ENCODE measurements at places on chromosomes 16 and 17. TPM values are rescaled to one million over a fixed set of nuclear protein-coding genes. Genes with fewer than 3 reads are reported as not detected.

- DNase-seq, result no peak
These were observed 21.4 kb upstream of the C17orf113 start for GRCh38 chr17:42071810-42072209.

AANAT gene
- polyA plus RNA-seq, result not detected

DNA sequence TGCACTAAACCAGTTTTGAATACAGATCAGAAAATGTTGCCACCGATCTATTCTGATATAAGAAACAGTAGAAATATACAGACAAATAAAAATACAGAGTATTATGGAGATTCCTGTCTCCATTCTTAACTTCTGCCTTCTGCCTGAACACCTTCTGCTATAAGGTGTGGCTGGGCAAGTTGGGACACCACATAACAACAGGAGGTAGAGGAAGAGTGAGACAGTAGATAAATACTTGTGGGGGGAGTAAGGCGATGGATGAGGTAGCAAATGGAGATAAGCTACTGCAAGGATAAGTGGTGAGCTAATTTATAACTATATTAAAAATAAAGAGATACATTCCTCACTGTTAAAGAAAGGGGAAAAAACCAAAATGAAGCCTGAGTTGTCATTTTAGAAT, 143.7 kb downstream of the CDH8 start:
- no peak for DNase-seq

DNA sequence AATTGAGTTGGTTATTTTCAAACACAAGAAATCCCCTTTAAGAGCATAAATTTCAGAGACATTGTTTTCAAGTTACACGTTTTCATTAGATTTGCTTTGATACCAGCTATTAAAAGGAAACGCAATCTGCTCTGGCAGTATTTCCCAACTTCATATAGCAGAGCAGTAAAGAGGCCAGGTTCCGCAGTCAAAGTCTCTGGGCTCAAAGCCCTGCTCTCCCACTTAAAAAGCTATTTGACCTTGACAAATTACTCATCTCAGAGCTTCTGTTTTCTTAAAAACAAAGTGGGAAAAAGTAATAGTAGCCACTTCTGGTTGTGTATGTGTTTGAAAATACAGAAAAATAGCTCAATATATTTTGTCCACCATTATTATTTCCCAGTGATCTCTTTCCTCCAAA, 89.7 kb upstream of the CDYL2 start:
- DNase-seq, result no peak

TM4SF5 gene
- 2.3 TPM for polyA plus RNA-seq

WFDC1 gene
- polyA plus RNA-seq, result 4.1 TPM
